ENCODE measurements at places on chromosomes 5 and 9. TPM values are rescaled to one million over a fixed set of nuclear protein-coding genes. Genes with fewer than 3 reads are reported as not detected.

The ZNF366 gene
- polyA plus RNA-seq = 3.0 TPM

The SLC25A48 gene
- polyA plus RNA-seq = 0.19 TPM

The LAMC3 gene
- polyA plus RNA-seq = 1.9 TPM

The PLAC8L1 gene
- 0.73 TPM for polyA plus RNA-seq

The CFAP90 gene
- polyA plus RNA-seq = not detected

The MAST4 gene
- 10.6 TPM for polyA plus RNA-seq

The BNC2 gene
- polyA plus RNA-seq = 4.6 TPM

The HTR4 gene
- not detected for polyA plus RNA-seq

DNA sequence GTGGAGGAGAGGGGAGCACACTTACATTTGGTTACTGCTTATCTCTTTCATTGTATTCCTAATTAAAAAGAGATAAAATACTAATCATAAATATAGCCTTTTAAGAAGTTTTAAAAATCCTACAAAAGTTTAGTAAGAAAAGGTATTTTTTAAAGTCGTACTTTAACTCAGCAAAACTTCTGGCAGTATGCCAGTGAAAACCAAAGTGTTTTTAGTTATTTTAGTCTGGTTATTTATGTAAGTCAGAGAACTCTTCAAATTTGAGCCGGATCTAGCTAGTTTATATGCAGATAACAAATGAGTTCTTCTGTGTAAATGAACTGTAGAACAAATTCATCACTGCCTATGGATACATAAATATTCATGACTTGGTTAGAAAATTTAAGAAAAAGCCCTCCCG, 36.5 kb upstream of the ANKDD1B start:
- DNase-seq = no peak

GRCh38 chr5:71705421-71705820, 13.7 kb upstream of the CARTPT start:
- no peak for DNase-seq

DNA sequence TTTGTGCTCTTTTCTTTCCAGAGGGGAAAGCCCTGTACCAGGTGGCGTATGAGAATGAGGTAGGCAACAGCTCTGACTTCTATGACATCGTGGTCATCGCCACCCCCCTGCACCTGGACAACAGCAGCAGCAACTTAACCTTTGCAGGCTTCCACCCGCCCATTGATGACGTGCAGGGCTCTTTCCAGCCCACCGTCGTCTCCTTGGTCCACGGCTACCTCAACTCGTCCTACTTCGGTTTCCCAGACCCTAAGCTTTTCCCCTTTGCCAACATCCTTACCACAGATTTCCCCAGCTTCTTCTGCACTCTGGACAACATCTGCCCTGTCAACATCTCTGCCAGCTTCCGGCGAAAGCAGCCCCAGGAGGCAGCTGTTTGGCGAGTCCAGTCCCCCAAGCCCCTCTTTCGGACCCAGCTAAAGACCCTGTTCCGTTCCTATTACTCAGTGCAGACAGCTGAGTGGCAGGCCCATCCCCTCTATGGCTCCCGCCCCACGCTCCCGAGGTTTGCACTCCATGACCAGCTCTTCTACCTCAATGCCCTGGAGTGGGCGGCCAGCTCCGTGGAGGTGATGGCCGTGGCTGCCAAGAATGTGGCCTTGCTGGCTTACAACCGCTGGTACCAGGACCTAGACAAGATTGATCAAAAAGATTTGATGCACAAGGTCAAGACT, 10.3 kb downstream of the PCYOX1L start:
- no peak for DNase-seq

- no peak for DNase-seq
These were observed 111.0 kb downstream of the PCSK5 start for GRCh38 chr9:76001459-76001858.

DNA sequence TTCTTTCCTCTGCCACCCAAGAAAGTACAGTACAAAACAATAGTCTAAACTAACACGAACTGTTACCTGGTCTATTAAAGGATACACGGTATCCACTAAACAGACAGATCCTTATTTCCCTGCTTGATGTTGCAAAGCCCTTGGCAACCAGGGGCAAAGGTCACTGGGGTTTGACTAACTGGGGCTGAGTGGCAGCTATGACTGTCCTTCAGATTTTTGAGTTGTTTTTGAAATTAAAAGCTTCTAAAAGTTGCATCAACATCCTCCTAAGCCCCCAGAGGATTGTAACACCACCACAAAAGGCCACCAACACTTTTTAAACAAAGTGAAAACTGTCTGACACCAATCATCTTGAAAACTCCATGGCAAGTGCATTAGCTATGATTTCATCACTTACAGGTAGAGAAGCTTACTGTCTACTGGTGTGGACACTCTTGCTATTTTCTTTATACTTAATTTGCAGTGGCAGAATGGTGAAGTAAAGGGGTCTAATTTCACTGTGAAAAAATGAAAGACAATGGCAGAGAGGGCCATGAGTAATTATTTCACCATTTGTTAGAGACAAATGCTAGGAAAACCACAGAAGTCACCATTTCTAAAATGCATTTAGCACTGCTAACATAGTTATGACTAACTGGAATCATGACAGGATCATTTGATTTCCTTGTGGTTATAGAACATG, 292.4 kb downstream of the EFNA5 start:
- no peak for DNase-seq

DNA sequence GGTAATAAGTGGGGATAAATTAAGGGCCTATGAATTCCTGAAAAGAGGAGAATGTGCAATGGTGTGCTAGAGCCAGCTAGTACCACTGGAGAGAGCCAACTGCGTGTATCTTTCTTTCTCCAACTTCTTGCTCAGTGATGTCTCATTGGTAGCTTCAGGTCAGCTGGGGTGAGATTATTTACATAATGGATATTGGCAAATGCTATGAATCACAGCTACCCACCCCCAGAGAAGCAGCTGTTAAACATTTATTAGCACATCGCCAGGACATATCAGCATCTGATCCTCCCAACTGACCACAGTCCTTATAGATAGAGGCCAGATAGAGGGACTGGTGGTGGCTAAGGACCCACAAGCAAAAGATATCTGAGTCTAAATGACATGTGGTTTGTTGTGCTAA, 421.3 kb downstream of the ACTL7B start:
- DNase-seq = no peak

GRCh38 chr5:71738662-71739361, 19.7 kb downstream of the CARTPT start:
- DNase-seq = no peak

- DNase-seq = peak; percentile 57
These were observed at the start of gene PDGFRB for GRCh38 chr5:150155258-150156026. Gene PDGFRB, minus strand, starts transcription at chr5:150155845. Its CDS starts 18,798 bp downstream, at chr5:150137047.

DNA sequence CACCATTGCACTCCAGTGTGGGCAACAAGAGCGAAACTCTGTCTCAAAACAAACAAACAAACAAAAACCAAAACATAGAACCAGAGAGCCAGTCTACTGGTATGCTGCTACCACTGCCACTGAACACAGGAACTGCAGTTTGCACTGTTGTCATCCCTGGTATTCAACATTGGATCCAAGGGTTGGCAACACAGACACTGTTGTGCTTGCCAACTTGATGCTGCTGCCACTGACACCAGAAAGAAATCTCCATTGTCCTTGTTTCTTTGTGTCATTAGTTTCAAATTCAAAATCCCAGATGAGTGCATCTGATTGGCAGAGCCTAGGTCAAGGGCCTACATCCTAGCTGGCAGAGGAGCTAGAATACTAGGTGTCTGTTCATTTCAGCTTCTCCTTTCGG, 16.2 kb downstream of the HINT1 start:
- no peak for DNase-seq

DNA sequence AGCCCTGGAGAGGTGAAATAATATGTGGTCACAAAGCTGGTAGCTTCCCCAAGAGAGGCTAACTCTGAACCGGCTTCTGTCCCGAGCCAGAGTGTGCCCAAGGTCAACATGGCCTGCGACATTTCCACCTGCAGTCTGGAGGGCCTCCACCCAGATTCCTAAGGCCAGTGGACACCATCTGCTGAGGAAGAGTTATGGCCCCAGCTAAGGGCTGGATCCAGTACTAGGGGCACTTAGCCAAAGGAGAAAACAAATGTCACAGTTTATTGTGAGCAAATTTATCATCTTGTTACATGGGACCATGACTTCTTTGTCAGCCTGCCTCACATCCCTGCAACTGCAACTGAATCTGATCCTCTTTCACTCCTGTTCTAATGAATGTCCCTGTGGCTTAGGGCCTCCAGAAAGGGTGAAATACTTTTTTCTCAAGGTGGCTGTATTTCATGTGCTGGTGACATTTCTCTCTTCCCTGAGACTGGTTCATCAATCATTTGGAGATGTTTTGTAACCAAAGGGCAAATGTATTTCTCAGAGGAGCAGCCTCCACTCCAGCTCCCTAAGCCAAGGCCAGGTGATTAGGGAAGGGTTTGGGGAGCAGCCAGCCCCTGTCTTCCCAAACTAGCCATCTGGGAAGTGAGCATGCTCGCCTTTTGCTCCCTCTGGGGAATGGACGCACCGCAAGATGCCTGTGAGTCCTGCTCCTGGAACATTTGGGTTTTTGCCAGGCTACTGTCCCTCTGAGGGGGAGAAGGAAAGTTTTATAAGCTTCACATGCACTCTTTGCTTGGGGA, 148.3 kb downstream of the CMYA5 start:
- peak; percentile 56 for DNase-seq

GRCh38 chr5:168833936-168834335, 254.8 kb upstream of the PANK3 start:
- no peak for DNase-seq

GRCh38 chr5:137129886-137130680, 369.0 kb downstream of the SPOCK1 start:
- no peak for DNase-seq

GRCh38 chr9:95756986-95757385, 118.5 kb upstream of the ERCC6L2 start:
- no peak for DNase-seq

DNA sequence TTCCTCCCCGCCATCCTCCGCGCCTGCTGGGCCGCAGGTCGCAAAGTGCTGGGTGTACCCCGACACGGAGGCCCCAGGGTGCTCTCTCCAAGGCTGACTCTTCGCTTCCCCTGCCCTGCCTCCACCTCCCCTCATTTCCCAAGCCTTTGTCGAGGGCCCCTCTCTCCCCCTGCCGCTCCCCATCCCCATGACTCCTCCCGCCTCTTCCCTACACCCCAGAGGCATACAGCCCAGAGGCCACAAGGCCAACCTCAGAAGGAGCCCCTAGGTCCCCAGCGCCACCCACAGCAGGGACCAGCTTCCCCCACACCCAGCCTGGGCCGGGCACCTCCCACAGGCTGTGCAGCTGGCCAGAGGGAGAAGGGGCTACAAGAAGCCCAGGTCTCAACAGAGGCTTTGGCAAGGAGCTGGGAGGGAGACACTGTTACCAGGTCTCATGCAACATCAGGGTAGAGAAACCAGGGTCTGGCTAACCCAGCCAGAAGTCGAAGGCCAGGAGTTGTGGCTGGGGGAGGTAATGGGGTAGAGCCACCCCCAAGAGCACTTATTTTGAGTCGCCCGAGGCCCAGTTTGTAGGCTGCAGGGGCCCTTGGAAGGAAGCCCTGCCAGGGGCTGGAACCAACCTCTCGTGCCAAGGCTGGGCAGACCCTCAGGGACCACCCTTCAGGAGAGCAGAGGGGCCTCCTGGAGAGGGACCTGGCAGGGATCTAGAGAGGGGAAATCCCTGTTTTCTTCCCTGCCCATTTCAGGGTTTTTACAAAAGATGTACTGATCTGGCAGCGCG, 24.5 kb upstream of the SARDH start:
- DNase-seq = no peak

DNA sequence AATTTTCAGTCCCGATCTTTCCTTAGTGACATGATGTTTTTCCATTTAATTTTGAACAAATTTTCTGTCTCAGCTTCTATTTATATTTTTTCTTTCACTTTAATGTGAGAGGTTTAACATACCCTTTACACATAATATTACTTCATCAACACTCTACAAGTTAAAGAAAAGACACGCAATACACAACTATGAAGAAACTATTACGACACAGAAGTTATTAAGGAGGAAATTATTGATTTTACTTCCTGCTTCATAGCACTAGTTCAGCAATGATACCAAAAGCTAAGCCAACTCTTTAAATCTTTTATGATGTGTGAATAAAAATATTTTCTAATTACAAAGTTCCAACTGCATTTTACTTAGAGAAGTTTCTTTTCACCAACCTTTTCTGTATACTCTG, 432.3 kb upstream of the DAB2 start:
- DNase-seq = no peak

Measured in forelimb muscle (tissue), 1 donor.